ENCODE measurements at places on chromosomes 5 and 9.

- no peak for DNase-seq
These were observed 2.8 kb upstream of the ARRDC1 start for GRCh38 chr9:137602661-137603060.

GRCh38 chr5:58710871-58711270 lies 128.0 kb downstream of the RAB3C start:
- DNase-seq = no peak

- DNase-seq = no peak
These were observed 3.6 kb downstream of the CCNG1 start for GRCh38 chr5:163440954-163441353.

DNA sequence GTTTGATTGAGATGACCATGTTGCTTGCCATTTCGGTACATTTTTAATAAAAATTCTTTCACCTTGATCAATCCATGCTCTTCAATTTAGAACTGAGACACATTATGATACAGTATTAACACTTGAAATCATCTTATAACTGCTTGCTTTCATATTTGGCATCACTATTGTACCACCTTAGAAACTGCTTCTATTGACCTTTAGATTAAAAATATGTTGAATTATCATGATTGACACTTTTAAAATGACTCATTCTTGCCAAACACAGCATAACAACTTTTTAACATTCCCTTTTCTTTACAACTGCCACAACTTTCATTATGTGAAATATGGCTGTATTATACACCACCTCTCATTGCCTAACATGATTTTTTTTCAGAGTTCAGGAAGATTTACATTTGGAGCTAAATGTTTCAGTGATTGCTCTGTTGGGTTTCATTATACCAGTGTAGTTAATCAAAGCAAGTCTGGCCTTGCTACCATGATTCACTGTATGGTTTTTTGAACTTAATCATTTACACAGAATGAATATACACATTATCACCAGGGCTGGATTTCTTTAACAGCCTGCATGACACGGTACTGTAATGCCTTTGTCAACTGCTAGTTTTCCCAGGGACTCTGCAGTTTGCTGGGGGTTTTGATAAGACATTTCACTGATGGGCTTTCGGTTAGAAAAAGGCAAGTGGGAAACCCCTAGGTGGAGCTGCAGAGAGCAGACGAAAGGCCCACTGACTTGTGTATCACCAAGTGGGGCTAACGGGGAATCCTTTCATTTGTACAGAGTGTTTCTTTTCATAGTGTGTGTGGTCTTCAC lies 93.6 kb upstream of the TLE4 start:
- DNase-seq = no peak

GRCh38 chr9:134641173-134641989 lies at the start of gene COL5A1:
Gene COL5A1, plus strand, starts transcription at chr9:134641803. Its CDS starts 385 bp downstream, at chr9:134642188.
- no peak for DNase-seq

- no peak for DNase-seq
These were observed 702.1 kb downstream of the SEMA5A start for GRCh38 chr5:8843771-8844170.

GRCh38 chr9:15189481-15189880 lies 117.5 kb downstream of the TTC39B start:
- no peak for DNase-seq

DNA sequence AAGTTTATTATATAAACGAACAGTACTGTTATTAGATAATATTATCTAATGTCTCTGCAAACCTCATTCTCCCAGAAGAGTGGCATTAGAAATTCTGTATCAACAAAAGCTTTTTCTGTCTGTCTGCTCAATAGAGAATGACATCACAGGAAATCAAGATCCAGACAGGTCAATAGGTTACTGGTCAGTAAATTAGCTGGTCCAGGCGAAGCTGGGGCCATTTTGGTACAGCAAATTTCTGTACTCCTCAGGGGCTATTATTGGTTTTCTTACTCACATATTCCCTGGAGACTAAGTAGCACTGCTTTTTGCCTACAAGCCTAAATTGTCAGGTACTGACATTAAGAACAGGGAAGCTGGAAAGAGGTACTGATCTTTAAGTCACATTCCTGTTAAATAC lies 80.5 kb downstream of the PLPP1 start:
- no peak for DNase-seq

GRCh38 chr5:179819296-179820126 lies 1.2 kb upstream of the SQSTM1 start:
- DNase-seq = no peak

DNA sequence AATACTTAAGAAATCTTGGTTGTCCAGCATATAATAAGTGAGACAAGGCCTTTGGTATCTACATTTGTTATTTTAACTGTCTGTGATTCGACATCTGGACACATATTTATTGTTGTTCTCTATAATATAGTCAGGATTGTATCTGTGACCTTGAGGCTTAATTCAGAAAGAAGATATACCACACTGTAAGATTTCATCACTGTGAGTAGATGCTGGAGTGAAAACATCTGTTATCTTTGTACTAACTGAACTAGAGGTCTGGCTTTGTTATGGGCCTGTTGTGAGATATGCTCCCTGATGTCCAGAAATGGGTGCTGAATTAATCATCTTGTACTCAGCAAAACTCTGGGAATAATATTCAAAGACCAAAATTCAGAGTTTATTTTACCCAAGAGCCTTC lies 148.5 kb downstream of the ISOC1 start:
- DNase-seq = no peak

DNA sequence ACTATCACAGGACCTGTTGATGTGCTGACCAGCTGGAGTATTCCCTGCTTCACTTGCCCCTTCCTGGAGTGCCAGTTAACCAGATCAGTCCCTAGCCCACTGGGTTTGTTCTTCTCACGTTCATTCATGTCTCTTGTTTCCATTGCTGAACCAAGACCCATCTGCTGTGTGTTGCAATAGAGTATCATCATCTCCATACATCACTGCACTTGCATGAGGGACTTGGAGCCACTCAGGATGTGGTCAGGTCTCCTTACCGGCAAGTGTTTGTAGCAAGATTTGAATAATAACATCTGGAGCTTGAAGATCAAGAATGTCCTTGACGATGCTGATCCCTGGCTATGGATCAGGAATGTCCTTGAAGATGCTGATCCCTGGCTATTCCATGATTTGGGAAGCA lies 358.6 kb downstream of the IRX1 start:
- DNase-seq = no peak

- DNase-seq = no peak
These were observed 11.0 kb upstream of the ACER2 start for GRCh38 chr9:19397845-19398244.

DNA sequence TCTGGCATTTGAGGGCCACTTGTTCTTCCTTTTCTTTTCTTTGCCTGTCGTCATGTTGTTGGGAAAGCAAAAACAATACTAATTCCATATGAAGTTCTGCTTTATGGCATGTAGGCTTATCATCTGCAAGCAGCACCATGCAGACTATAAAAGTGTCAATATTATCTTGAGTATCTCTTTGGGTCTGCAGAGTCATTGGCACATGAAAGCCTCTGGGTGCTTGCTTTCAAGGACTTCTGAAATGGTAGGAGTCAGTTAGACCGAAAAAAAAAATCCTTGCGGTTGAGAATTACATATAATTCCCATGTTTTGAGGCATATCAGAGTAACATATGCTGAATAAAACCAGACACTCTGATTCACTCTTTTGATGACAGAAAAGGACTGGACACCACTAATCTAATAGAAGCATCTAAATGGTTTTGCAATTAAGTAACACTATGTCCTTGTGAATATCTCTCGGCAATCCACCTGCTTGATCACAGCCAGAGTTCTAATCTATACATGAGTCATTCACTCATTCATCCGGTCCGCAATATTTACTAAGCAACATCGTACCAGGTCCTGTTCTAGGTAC lies 44.4 kb downstream of the GNAQ start:
- DNase-seq = no peak

DNA sequence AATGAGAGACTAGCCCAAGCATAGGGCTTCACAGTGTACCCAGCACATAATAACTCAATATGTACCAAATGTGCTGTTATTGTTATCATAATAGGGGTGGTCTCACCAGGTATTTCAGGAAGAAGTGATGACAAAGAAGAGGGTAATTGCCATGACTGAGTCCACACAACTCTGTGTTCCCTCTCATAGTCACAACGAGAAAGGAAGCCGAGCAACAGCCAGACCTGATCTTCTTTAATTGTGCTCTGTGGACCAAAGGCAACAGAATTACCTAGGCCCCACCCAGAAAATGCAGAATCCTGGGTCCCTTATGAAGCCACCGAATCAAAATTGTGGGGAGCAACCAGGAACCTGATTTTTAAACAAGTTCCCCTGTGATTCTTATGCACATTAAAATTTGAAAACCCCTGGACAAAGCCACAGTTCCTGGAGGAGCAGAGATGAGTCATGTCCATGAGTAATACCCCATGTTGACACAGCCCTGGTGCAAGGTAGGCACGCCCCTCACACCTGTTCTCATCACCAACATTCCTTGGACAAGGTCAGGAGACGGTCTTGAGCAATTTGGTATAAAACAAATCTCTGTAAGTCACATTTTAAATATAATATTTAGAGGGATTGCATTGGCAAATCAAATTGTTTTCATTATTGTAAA lies 5.2 kb downstream of the FGF1 start:
- no peak for DNase-seq

DNA sequence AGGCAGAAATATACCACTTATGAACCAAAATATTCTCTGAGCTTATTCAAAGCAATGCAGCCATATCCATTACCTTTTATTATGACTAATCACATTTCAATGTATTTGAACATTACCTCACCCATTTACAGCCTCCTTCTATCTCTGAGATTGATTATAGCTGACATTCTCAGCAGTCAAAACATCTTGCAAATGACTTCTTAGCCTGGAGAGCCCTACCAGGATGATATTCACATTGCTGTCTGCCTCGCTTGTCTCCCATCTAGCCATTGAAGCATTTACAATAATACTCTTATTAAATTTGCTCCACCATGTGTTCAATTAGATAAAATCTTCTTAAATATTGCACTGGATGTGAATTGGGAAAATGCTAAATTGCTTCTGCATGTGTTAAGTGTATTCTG lies 1879.9 kb upstream of the ACO1 start:
- DNase-seq = no peak

GRCh38 chr9:94611638-94612068 lies 18.0 kb upstream of the FBP2 start:
- DNase-seq = no peak

DNA sequence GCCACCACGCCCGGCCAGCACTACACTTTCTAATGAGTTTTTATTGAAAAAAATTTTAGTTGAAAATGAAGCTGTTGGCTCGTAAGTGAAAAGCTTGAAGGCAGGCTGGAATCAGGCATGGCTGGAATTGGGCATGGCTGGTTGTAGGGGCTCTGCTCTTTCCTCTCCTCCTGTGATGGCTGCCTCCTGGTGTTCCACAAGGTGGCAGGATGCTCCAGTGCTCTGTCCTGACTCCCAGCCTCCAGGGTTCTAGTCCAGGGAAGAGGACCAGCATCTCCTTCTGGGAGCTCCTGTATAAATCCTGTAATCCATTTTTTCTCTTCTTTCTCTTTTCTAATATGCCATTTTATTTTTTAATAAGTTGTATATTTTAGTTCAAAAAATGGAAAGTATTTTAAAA lies 57.2 kb upstream of the DHFR start:
- no peak for DNase-seq

DNA sequence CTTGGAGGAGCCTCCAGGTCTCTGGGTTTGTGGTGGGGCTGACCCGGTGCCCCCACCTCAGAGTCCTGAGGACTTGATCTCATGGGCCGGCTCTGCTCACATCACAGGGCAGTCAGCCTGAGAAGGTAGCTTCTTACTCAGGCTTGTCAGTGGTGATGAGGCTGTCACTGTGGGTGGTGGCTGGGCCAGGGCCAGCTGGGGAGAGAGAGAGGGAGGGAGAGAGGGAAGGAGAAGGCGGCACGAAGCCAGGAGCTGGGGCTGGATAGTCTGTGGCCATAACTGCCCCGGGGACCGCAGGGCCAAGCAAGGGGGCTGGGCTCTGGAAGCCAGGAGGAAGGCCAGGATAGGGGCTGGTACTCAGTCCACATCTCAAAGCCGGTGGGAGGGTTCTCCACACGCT lies 6.5 kb downstream of the NTNG2 start:
- no peak for DNase-seq

DNA sequence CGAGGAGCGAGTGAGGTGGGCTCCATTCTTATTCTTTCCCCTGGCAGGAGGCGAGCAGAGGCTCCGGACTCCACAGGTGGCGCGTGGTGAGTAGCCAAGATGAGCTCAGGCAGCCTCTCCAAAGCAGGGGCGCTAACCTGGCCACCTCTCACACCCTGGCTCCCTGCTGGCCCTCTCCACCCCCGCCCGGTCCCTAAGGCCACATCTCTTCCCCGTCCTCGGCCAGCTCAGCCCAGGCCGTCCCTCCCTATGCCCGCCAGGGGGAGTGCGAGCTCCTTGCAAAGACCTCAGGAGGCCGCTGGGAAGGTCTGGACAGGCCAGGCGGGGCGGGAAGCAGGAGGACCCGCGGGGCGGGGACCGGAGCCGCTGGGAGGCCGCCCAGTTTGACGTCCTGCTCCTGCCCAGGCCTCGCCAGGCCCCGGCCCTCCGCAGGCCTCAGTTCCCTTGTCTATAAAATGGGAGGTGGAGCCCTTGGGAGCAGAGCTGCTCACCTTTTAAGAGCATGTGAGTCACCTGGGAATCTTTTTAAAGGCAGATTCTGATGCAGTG lies 46.3 kb upstream of the GGTA1 start:
- peak; percentile 7 for DNase-seq

GRCh38 chr5:163330723-163331668 lies 106.4 kb upstream of the CCNG1 start:
- no peak for DNase-seq

- no peak for DNase-seq
These were observed 16.4 kb upstream of the ZNF474 start for GRCh38 chr5:122112733-122113558.

DNA sequence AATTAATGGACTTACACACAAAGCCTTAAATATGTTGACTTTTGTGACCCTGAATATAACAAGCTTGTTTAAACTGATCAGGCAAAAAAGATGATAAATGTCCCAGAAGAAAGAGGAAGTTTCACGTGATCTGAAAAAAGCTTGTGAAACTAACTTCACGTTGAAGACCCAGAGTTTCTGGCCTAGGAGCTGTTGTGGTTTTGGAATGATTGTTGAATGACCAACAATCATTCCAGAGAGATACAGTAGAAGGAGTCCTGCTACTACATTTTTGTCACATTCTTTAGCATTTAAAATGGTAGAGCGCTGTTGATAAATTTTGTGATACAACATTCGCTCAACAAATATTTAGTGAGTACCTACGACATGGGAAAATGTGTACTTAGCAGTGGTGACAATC lies 143.1 kb upstream of the FBN2 start:
- no peak for DNase-seq

DNA sequence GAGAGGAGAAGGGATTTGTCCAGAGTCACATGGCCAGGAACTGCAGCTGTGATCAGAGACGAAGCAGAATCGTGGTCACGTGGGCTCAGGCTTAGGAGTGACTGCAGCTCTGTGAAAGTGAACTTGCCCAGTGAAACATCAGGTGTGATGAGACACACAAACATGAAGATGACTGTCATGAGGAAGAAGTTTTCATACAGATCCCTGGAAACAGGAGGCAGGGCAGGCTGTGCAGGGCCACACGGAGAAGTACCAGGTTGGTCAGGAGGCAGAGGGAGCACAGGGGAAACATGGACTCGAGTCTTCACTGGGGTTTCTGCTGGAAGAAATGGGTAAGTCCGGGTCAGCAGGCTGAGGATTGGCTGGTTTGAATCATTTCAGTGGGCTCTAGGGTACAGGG lies 64.1 kb downstream of the BARX1 start:
- DNase-seq = no peak

Data from stimulated activated CD8-positive, alpha-beta memory T cell treated with anti-CD3 and anti-CD28 coated beads, Interleukin-4, amount 100 ng/mL, for 4 hours (primary cell).